Stimulated activated CD4-positive, alpha-beta T cell treated with anti-CD3 and anti-CD28 coated beads, Interleukin-1b, Interleukin-23, amount 100 ng/mL, for 1 hour (primary cell): ENCODE measurements at places on chromosomes 6 and 20.

GRCh38 chr6:170383466-170384035, 77.0 kb downstream of the FAM120B start:
- DNase-seq = no peak

GRCh38 chr6:112770308-112770707, 423.2 kb downstream of the RFPL4B start:
- no peak for DNase-seq

- no peak for DNase-seq
Observed at GRCh38 chr6:22512686-22513427, 56.5 kb upstream of the HDGFL1 start.

- no peak for DNase-seq
Observed at GRCh38 chr6:36815962-36816735, 23.1 kb downstream of the CPNE5 start.

DNA sequence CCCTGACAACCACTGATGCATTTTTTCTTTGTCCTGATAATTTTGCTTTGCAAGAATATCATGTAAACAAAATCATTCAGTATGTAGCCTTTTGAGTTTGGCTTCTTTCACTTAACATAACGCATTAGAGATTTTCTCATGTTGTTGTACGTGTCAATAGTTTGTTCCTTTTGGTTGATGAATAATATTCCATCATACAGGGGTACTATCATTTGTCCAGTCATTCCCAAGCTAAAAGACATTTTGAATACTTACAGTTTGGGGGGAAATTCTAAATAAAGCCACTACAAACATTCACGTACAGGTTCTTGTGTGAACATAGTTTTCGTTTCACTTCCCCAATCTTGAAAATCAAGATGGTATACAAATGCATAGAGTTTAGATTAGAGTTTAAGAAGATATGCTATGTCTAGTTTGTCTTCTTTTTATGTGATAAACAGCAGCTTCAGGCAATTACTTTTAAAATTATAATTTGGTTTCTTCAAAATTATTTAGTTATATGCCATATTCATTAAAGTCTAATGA, 5.2 kb downstream of the HAO1 start:
- no peak for DNase-seq

DNA sequence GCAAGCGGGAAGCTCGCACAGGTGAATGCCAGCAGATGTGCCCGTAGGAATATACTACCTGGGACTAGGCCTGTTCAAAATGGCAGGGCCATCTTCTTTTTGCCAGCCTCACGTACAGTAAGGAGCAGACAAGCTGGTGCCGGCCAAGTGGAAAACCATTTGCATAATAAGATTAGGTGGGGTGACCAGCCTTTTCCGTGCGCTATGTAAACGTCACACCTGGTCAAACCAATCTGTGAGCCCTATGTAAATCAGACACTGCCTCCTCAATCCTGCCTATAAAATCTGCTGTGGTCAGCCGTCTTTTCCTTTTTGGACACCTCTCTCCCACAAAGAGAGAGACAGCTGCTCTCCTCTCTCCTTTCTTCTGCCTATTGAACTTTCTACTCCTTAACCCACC, 60.8 kb upstream of the TMEM30A start:
- no peak for DNase-seq

- DNase-seq = no peak
Observed at GRCh38 chr6:121526282-121526681, 90.8 kb downstream of the GJA1 start.

DNA sequence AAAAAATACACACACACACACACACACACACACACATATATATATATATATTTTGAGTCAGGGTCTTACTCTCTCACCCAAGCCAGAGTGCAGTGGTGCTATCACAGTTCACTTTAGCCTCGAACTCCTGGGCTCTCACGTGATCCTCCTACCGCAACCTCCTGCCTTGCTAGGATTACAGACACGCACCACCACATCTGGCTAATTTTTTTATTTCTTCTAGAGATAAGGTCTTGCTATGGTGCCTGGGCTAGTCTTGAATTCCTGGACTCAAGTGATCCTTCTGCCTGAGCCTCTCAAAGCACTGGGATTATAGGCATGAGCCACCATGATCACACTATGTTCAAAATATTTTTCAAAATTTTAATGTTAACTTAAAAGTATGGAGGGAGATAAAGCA, 43.5 kb downstream of the NUP153 start:
- no peak for DNase-seq
